ENCODE measurements at places on chromosomes 4 and X.
A peak's percentile ranks its signal among the peaks of the same experiment; 100 is the strongest.

GRCh38 chr4:164847016-164847415 is 30.0 kb upstream of the APELA start:
- no peak for DNase-seq

- DNase-seq = no peak
Measured at GRCh38 chr4:82017680-82018079, 356.1 kb downstream of the HNRNPD start.

GRCh38 chr4:25815586-25815985 is 47.2 kb downstream of the SEL1L3 start:
- DNase-seq = no peak

- DNase-seq = no peak
Measured at GRCh38 chrX:45601052-45601451, 400.4 kb upstream of the DIPK2B start.

DNA sequence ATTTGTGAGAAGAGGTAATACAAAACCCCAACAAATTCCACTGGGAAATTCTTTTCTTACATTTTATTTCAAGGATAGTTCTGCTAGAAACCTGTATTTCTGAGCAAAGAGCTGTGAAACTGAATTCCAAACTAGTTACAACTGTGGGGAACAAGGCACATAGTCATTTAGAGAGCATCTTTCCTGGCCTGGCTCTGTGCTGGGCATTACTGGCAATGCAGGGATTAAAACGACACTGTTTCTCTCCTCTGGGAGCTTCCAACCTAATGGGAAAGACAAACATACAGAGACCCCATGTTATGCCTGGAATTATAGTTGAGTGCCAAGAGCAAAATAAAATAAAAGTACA is 36.5 kb downstream of the SUPT20HL1 start:
- no peak for DNase-seq

DNA sequence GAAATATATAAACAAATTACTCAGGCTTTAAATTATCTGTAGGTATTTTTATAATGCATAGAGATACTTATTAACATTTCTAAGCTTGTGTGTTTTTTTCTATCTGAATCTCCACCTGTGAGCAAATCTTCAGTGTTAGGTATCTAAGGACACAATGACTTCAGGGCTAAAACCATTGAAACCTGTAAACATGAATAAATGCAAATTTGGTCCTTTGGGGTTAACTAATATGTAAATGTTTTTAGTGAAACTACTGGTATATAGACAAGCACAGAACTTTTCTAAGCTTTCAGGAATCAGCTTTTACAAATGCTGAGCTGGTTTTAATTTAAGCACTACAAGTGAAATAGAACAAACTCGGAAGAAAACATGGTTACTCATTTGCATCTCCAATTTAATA is 147.9 kb downstream of the FBXO8 start:
- DNase-seq = no peak

DNA sequence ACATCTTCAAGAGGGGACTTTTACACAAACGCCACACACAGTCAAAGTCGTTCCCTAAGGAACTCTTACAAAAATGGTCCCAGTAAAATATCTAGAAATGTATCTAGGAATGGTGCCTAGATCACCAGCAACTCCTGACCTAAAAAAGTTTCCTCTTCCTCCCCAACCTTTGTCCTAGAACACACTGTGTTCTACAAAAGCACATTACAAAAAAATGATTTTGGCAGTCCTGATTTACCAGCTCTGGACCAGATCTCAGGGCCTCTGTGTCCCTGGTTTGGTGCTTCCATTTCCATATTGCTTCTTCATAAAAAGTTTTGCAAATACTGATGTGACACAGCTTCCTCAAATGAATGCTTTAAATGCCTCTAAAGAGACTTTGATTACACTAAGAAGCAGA is 55.0 kb downstream of the LNX1 start:
- no peak for DNase-seq

DNA sequence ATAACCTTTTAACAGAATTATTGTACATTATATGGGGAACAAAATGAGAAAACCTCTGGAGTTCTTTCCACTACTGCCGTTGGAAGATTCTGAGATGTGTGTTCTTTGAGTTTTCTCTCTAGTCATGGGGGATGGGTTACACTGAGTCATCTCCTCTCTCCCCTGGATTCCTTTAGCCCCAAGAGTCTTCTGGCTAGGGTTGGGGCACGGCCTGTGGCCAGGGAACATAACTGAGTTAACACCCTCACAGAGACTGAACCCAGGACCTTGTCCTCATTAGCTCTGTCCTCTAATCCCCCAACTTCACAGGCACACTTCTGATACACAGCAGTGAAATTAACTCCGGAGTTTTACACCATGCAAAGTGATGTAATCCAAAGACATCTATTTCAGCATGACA is 142.3 kb upstream of the F9 start:
- DNase-seq = no peak

DNA sequence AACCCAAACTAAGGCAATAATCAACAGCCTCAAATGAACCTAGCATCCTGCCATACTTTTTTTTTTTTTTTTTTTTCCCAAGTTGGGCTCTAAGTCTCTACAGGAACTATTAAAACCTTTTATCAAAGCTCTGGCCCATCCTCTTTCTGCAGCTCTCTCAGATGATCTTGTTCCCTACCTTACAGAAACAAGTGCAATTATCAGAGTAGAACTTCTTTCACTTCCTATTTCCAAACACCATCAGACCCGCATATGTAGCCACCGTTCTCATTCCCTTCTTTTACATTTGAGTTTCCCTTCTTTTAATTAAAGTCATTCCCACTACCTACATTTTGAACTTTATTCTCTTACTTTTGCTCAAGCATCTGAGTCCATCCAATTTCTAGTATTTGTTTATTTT is 690.6 kb downstream of the DMD start:
- no peak for DNase-seq

DNA sequence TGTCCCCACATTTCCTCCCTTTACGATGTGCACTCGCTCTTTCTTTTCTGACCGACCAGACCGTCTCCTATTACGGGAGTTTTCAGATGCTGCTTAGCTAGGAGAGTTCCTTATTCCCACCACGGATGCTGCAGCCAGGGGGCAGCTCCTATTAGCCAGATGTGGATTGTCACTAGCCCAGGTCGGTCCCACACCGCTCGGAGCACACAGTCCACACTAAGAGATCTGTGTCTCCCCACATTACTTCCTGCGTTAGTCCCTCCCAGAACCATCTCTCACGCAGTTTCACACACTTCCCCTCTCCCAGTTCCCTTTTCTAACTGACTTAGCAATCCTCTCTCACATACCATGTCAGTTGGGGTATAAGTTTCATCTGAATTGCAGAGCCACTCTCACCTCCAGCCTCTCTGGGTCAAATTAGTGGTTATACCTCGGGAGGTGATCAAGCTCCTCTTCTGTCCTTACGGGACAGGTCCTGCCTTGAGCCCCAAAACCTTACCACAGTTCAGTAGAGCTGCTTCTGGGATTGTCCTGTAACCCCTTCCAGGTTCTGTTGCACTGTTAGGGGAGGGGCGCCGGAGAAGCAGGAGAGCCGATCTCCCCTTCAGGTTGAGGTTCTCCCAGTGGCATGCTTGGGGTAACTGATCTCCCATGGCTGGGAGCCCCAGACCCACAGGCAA is 28.2 kb downstream of the SULT1E1 start:
- DNase-seq = no peak

DNA sequence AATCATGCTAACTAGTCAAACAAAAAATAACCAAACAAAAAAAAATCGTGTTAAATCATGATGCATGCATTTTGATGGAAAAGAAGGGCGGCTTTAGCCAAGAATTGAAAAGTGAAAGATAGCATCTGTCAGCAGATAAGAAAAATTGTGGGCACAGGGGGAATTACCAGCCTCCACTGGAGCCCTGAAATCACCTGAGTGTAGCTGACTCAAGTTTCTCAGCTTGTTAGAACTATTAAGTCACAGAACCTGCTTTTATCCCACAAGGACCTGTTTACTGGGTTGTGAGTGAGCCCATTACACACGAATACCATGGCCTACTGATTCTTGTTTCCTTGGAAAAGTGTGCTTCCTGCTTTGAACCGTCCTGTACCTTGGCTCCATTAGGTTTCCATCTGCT is 85.2 kb downstream of the COX18 start:
- DNase-seq = no peak

- DNase-seq = no peak
Measured at GRCh38 chr4:127251423-127251822, 381.3 kb upstream of the INTU start.

GRCh38 chr4:15042529-15043167 is 40.4 kb downstream of the CPEB2 start:
- DNase-seq = no peak

DNA sequence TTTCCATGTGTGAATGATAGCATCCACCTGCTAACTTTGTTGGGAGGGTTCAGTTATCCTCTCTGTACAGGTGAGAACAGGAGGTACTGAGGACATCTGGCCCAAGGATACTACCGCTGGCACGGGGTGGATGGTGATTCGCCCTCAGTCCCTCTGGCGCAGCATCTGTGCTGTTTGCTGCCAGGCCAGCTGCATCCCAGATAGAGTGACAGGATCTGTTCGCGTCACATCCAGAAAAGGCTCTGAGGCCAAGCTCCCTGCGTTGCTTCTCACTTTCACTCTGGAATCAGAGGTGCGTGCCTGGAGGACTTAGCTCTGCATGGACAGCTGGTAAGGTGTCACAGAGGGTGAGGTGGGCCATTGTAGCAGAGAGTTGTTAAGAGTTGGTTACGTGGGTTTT is 95.4 kb downstream of the TBL1X start:
- DNase-seq = no peak

DNA sequence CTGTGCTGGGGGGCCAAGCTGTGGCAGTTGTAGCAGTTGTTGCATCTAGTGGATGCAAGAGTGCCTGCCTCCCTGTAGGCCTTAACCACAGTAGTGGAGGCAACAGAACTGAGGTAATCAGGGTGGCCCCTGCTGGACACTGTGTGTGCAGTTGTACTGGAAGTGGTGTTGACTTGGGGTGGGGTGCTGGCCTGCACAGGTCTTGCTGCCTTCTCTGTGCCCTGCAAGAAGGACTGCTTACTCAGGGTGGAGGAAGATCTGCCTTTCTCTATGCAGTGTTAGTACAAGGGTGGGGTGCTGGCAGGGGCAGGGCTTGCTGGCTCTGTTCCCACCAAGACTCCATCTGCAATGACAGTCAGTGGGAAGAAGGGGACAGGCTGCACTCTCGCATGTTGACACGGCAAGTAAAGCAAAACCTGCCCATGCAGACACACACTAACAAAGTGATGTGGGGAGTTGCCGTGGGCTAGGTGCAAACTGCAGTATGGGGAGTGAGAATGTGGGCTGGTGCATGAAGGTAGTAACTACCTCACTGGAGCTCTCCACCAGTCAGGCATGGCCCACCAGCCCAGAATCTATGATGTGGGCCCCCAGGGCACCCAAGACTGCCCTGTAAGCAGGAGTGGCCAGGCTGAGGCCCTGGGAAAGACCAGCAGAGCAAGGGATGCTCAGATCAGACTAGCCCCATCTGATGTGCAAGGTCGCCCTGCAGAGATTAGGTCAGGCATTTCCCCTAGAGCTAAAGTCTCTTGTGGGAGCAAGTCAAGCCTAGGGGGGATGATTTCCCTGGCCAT is 594.9 kb downstream of the TECRL start:
- no peak for DNase-seq

- DNase-seq = peak; percentile 10
Measured at GRCh38 chrX:24025741-24026403, 1.1 kb downstream of the KLHL15 start.

DNA sequence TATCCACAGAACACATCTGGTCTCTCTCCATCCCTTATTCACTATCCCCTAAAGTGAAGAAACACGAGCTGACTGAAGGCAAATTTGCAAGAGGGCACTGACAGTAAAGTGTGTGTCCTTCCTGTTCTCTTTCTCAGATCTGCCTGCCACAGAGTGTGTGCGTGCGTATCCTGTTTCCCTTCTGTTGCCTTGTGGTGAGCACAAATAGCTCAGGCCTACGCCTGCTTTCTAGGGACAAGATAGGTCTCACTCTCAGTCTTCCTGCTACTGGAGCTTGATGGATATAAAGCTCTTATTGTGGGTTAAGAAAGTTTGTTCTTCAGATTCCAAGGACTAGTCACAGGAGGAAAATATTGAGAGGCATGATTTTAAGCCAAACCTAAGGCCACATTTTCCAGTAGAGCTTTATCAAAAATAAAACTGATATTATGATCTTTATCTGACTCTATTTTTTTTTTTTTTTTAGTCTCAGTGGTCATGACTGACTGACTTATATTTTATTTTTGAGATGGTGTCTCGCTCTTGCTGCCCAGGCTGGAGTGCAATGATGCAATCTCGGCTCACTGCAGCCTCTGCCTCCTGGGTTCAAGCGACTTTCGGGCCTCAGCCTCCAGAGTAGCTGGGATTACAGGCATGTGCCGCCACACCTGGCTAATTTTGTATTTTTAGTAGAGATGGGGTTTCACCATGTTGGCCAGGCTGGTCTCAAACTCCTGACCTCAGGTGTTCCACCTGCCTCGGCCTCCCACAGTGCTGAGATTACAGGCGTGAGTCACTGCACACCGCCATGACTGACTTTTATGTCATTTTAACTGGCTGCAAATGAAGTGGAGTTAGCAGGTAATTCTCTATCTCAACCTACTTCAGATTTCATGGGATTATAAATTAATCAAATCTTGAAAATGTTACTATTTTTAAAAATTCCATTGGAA is 140.3 kb upstream of the SH3RF1 start:
- no peak for DNase-seq

GRCh38 chr4:123939621-123940020 is 543.0 kb downstream of the SPRY1 start:
- peak; percentile 64 for DNase-seq

All from SW 1271 (cell line).